ENCODE measurements at places on chromosomes 2 and 18.

DNA sequence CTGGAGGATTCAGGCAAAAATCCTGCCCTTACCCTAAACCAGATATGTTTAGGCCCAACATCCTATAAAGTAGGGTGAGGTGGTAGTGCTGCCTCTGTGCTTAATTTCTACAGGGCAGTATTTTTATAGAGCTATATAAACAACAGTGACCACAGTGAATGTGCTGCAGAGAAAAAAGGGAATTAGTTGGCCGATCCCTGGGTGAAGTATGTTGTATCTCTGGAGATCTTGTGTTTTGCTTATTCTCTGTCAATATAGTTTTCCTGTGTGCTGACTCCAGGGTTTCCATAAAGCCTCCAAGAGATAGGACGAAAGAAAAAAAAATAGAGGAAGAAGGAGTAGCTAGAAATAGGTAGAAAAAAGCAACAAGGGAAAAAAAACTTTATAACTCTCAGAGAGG lies 88.9 kb upstream of the THOC1 start:
- DNase-seq, result no peak

GRCh38 chr18:7856733-7857132 lies 289.6 kb downstream of the PTPRM start:
- no peak for DNase-seq

- DNase-seq, result no peak
Observed at GRCh38 chr2:79530443-79530842, 17.6 kb downstream of the CTNNA2 start.

DNA sequence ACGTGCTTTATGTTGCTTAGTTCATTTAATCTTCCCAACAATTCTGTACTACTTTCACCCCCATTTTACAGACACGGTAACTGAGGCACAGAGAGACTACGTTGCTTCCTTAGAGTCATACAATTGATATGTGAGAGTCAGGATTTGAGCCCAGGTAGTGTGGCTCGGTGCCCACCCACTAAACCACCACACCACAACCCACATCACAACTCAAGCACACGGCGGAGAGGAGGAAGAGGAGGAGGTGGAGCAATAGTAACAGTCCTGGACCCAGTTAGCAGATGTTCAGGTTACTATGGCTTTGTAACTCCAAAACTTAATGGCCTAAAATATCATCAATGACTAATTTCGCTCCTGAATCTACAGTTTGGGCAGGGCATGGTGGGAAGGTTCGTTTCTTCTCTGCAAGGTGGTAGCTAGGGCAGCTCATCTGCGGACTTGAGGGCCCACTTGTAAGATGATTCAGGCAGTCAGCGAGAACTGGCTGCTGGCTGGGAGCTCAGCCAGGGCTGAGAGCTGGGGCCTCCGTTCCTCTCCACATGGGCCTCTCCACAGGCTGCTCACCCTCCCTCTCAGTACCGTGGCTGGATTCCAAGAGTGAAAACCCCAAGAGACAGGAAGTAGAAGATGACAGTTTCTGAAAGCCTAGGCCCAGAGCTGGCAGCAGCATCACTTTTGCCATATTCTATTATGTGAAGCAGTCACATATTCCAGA lies 167.1 kb downstream of the ZFP36L2 start:
- peak; percentile 74 for DNase-seq

GRCh38 chr2:127527001-127527804 lies 914 bp upstream of the IWS1 start:
- DNase-seq, result no peak

- no peak for DNase-seq
Observed at GRCh38 chr2:28906376-28906775, 11.9 kb downstream of the WDR43 start.

GRCh38 chr18:78868330-78869316 lies 111.0 kb upstream of the SALL3 start:
- DNase-seq, result no peak

GRCh38 chr2:145702305-145702704 lies 1182.4 kb upstream of the ZEB2 start:
- no peak for DNase-seq

DNA sequence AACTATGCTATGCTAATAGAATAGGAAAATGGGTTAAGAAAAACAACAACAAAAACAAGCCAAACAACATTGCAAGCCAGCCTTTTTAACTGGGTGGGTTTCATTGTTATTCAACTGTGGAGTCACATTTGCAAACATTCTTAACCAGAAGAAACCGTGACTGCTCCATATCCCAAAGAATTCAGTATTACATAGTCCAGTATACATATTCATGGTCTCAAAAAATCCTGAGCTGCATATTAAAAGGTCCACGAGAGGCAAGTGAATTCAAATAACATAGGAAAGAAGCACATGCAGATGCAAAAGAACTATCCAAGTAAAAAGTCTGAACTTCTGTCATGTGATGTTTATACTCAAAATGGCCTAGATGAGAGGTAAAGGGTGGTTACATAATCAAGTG lies 179.1 kb upstream of the ETAA1 start:
- no peak for DNase-seq

- no peak for DNase-seq
Observed at GRCh38 chr18:35458677-35459441, 38.9 kb downstream of the INO80C start.

GRCh38 chr18:66616523-66616983 lies 12.7 kb upstream of the CDH19 start:
- DNase-seq, result no peak

GRCh38 chr2:115574667-115575066 lies 1132.2 kb downstream of the DPP10 start:
- no peak for DNase-seq

DNA sequence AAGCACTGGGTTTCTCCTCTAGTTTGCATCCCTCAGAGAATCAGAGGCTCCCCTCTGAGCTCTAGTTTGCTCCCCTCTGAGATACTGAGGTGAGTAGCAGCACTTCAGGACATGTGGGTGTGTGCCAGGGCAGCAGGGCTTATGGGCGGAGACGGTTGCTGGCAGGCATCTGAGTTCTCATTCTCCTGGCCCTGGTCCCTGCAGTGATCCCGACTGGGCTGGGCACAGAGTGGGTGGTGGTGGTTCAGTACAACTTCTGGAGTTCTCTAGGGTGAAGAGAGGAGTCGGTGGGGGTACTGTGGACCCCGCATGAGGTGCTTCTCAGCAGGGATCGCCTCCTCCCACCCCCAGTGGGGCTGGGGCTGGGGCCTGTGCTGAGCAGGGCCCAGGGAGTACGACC lies 47.9 kb downstream of the BOLA3 start:
- DNase-seq, result no peak

- no peak for DNase-seq
Observed at GRCh38 chr2:197982565-197982964, 178.2 kb downstream of the PLCL1 start.

DNA sequence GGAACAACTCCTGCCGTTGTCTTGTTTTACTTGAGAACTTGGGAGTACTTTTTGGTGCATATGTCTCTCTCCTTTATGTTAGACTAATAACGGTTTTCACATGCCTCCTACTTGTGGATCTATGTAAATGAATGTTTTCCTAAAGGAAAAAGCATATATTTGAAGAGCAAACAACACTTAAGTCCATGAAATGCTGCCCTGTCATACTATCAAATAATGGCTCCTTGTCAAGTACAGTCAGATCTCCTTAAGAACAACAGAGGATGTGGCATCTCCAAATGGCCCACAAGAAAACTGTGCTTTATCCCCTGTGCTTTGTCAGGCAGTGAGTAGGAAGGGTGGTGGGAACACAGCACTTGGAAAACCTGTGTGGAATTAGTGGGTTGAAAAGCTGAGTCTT lies 198.2 kb downstream of the PTGR3 start:
- no peak for DNase-seq

All from activated CD4-positive, alpha-beta T cell treated with anti-CD3 and anti-CD28 coated beads, Interleukin-2, amount 10 ng/mL, durations not matched to agents 7 days and 5 days (primary cell).